ENCODE measurements at places on chromosomes 11 and 22.

- DNase-seq: no peak
Measured at GRCh38 chr22:22404598-22405284, 103.8 kb downstream of the ZNF280B start.

- no peak for DNase-seq
Measured at GRCh38 chr22:38163844-38164550, 17.6 kb downstream of the PLA2G6 start.

GRCh38 chr11:10497371-10498021, 42.4 kb downstream of the AMPD3 start:
- DNase-seq: no peak

DNA sequence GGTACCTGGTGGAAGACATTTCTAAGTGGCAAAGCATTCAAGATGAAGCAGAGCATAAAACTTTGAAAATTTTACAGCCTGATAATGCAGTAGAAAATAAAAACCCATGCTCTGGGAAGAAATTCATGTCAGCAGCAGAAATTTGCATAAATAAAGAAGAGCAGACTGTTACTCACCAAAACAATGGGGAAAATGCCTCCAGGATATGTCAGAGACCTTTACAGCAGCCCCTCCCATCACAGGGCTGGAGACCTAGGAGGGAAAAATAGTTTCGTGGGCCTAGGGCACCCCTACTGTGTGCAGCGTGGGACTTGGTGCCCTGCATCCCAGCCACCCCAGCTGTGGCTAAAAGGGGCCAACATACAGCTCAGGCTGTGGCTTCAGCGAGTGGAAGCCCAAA, 5.4 kb upstream of the DKK3 start:
- DNase-seq: no peak

DNA sequence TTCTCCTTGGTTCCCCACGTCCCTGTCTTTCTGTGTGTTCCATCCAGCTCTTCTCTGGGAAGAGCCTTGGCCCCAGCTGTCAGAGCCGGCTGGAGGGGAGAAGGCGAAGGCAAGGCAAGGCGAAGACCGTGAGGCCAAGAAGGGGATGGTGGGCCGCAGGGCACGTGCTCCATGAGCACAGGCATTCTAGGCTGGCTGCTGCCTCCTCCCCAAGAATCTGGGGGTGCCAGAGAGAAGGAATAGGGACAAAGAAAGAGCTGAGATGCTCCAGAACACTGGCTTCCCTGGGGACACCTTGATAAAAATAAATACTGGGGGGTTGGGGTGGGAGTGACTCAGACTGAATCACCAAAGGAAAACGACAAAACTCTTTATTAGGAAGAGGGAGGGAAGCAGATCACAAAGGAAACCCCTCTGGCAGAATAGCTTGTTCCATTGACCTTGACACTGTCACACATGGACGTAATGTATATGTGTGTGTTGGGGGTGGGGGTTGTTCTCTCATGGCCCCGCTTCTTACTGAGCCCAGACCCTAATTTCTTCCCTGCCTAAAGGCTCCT, 52.5 kb downstream of the NECTIN1 start:
- DNase-seq: no peak

- no peak for DNase-seq
Measured at GRCh38 chr11:61685617-61685967, 5.4 kb downstream of the DAGLA start.

DNA sequence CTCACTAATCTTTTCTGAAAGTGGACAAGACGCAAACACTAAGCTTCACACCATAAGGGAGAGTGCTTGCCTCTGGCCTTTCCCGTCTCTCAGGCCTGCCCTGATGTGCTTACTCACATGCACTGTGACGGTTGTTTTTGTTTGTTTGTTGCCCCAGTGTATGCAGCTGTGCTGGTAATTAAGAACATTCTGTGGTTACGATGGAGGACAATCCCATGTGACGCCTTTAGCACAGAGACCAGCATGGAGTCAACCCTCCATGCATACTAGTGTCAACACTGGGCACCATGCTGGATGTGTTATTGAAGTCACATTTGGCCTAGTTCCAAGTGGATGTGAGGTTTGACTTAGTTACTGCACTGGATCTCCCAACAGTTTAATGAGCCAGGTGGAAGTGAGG, 27.8 kb upstream of the CDON start:
- DNase-seq: no peak

- peak; percentile 39 for DNase-seq
Measured at GRCh38 chr22:36027935-36028645, 534 bp downstream of the RBFOX2 start.

GRCh38 chr11:94825031-94825430, 56.9 kb downstream of the AMOTL1 start:
- no peak for DNase-seq
